ENCODE measurements at places on chromosomes 2 and 18. TPM values are rescaled to one million over a fixed set of nuclear protein-coding genes. Genes with fewer than 3 reads are reported as not detected.

GRCh38 chr2:234861841-234862735, 89.7 kb upstream of the SH3BP4 start:
- DNase-seq, result peak; percentile 60

DNA sequence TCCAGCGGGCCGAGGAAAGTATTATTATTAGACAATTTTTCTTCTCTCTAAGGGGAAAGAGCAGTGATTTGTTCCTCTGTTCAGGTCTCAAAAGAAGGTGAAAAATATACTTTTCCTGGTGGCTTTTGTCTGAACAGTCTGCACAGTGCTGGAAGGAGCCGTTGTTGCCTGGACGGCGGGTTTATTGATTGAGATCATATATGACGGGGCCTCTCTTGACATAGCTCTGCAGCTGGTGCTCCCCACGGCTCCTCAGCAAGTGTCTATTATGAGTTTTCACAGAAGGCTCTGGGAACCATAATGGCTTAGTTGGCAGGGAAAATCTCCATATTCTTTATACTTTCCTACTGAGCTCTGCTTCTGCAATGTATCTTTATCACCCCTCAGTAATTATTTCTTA, 42.9 kb downstream of the FSHR start:
- peak; percentile 37 for DNase-seq

DNA sequence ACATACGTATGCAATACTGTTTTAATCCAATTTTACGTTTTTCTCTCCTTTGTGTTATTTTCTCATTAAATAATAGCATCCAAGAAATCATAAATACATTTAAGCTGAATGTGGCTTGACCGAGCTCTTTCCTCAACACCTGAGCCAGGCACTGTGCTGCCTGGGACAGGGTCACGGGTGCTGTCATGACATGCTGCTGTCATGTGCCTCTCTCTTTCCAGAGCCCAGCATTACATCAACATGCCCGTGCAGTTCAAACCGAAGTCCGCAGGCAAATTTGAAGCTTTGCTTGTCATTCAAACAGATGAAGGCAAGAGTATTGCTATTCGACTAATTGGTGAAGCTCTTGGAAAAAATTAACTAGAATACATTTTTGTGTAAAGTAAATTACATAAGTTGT, 94.1 kb upstream of the LDLRAD4 start:
- DNase-seq, result no peak

SCYGR4 gene
- polyA plus RNA-seq, result not detected

ABHD1 gene
- polyA plus RNA-seq, result 0.23 TPM

- DNase-seq, result no peak
These were observed 649.9 kb upstream of the FANCL start for GRCh38 chr2:58890865-58891525.

CGREF1 gene
- polyA plus RNA-seq, result 1.2 TPM

LIMS3 gene
- 3.4 TPM for polyA plus RNA-seq

- no peak for DNase-seq
These were observed 115.3 kb downstream of the FHOD3 start for GRCh38 chr18:36412778-36413177.

DNA sequence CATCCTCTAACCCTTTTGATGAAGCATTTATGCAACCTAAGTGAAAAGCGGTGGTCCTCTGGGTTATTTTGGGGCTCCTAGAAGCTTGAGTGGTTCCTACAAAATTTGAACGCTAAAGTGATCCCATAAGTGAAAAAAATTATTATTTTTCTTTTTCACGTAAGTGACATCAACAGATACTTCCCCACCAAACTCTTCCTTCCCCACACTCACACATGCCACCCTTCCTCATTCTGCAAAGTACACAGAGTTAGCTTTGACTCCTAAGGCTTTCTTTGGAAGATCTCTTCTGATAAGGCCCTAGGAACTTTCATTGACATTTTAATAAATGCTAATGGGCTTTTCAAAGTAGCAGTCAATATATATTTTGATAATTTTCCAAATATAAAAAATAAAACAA, 109.7 kb downstream of the DOCK10 start:
- no peak for DNase-seq

DNA sequence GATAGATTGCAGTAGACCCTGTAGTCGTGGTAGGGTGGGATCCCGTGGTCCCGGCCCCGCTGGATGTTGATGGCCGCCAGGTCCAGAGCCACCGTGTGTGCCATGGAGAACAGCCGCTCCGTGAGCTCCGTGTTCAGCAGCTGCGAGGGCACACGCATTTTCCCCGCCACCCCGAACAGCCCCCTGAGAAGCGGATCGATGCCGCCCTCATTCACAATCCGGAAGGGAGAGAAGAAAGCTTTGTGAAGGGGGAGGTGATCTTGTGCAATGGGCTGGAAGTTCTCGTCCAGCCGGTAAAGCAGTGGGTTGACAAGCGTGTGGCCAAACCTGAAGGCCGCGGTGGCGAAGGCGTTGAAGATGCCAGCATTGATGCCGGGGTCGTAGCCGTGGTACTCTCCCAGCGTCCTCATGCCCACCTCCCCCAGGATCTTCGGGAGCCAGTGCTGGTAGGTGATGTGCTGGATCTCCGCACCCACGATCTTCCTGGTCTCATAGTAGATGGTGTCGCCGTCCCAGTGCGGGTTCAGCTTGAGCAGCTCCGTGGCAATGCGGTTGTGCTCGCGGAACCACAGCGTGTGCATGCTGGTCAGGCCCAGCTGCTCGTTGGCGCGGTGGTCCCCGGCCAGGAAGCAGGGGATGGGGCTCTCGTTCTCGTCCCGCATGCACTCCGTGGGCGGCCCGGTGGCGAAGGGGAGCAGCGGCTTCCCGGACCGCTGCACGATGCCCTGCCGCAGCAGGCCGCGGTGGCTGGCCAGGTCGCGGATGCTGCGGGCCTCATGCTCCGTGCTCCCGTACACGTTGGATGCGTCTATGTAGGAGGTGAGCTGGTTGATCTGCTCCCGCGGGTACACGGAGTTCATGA, 95.8 kb downstream of the PXDN start:
- no peak for DNase-seq

Measured in muscle of leg (tissue), 16 donors.